WTC11 (cell line): ENCODE measurements at places on chromosomes 2 and 18. TPM values are rescaled to one million over a fixed set of nuclear protein-coding genes. Genes with fewer than 3 reads are reported as not detected.

Gene MYO5B
- 7.0 to 8.7 TPM (median 7.4 TPM) in 3 replicates for total RNA-seq

Gene CFC1
- total RNA-seq, result not detected in 3 replicates

Gene VWC2L
- not detected in 3 replicates for total RNA-seq

Gene CNDP1
- 0.11 to 0.28 TPM (median 0.25 TPM) in 3 replicates for total RNA-seq

Gene SH3BP4
- 31.1 to 44.4 TPM (median 32.6 TPM) in 3 replicates for total RNA-seq

- H3K4me3 ChIP-seq, result no peak overlapping the region
- H3K27me3 ChIP-seq, result peaks cover 5% of the 10 kb centered on the region
- peaks cover 15% of the 10 kb centered on the region for H3K36me3 ChIP-seq
- peaks cover 25% of the 10 kb centered on the region for H3K4me1 ChIP-seq
- DNase-seq, result no peak
These were observed 104.7 kb downstream of the HNRNPLL start for GRCh38 chr2:38498045-38498481.

DNA sequence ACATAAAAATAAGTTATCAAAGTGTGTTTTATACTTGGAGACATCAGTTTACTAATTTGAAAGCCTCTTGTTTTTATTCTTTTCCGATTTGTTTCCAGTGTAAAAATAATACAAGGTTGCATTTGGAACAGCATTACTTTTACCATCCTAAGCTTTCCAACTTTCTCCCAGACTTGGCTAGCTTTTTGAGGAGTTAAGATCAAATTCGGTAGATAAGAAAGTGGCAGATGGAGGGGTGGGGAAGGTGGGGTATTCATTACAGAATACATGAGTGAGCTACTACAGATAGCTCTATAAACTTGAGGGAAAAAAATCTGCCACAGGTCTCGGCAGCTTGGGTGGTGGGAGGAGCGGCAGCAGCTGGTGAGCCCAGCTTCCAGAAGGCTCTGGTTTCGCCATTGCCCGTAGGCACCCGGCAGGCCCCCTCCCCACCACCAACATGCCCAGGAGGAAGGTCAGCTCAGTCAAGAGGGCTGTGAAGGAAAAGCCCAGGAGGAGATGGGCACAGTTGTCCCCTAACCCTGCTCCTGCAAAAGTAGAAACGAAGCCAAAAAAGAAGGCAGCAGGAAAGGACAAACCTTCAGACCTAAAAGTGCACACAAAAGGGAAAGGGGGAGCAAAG, 18.6 kb upstream of the RMC1 start:
- H3K4me1 ChIP-seq, result peaks cover 18% of the 10 kb centered on the region
- H3K36me3 ChIP-seq, result peaks cover 16% of the 10 kb centered on the region
- no peak for DNase-seq
- no peak overlapping the region for H3K27ac ChIP-seq
- H3K4me3 ChIP-seq, result no peak overlapping the region

DNA sequence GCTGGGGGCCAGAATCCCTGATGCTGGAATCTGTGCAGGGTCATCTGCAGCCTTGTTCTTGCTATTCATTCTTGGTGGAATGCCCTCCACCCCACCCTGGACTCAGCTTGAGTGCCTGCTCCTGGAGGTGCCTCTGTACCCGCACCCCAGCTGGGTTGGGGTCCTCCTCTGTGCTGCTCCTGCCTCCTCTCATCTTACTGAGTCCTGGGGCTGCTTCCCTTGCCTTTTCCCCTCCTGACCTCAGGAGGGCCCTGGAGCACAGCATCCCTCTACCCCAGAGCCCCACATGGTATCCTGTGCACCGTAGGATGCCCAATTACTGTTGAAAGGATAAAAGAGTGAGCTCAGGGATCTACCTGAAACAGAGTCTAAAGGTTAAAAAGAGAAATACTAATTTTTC, 81.6 kb downstream of the CIB4 start:
- H3K4me1 ChIP-seq, result peaks cover 6% of the 10 kb centered on the region; the same call in 1 of the 2 replicates
- no peaks in the 10 kb centered on the region for H3K36me3 ChIP-seq
- peaks cover 43% of the 10 kb centered on the region for H3K27me3 ChIP-seq

DNA sequence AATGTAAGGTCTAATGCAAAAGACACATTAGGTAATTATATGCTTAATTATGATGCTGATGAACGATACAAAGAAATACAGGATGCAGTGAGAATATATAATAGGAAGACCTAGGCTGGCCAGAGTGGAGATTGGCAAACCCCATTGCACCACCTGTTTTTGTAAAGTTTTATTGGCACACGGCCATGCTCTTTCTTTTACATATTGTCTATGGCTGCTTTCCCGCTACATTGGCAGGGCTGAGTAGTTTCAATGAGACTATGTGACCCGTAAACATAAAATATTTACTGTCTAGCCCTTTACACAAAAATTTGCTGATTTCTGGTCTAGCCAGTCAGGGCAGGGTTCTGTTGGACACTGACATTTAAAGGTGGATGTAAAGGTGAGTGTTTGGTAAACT, 5.4 kb downstream of the SEC11C start:
- no peak overlapping the region; the same call in 1 of the 2 replicates for H3K27ac ChIP-seq
- peaks cover 21% of the 10 kb centered on the region for H3K4me1 ChIP-seq
- no peak for DNase-seq
- no peaks in the 10 kb centered on the region; the same call in 1 of the 2 replicates for H3K27me3 ChIP-seq

GRCh38 chr2:43318791-43319190, 92.4 kb upstream of the ZFP36L2 start:
- no peak for DNase-seq
- H3K27ac ChIP-seq, result no peak overlapping the region
- no peaks in the 10 kb centered on the region for H3K36me3 ChIP-seq
- no peak overlapping the region for H3K4me3 ChIP-seq
- no peaks in the 10 kb centered on the region for H3K27me3 ChIP-seq
- H3K4me1 ChIP-seq, result no peaks in the 10 kb centered on the region

- no peak overlapping the region for H3K4me3 ChIP-seq
- peaks cover 2% of the 10 kb centered on the region; the same call in 1 of the 2 replicates for H3K4me1 ChIP-seq
- no peaks in the 10 kb centered on the region for H3K27me3 ChIP-seq
- 0 out of 2 replicates have a peak overlapping the region, but pooled peaks have one; percentile 2 for H3K27ac ChIP-seq
- H3K36me3 ChIP-seq, result peaks cover 5% of the 10 kb centered on the region; the same call in 1 of the 2 replicates
- DNase-seq, result peak; percentile 52
These were observed 76.0 kb downstream of the CD8B2 start for GRCh38 chr2:106563195-106563594.

DNA sequence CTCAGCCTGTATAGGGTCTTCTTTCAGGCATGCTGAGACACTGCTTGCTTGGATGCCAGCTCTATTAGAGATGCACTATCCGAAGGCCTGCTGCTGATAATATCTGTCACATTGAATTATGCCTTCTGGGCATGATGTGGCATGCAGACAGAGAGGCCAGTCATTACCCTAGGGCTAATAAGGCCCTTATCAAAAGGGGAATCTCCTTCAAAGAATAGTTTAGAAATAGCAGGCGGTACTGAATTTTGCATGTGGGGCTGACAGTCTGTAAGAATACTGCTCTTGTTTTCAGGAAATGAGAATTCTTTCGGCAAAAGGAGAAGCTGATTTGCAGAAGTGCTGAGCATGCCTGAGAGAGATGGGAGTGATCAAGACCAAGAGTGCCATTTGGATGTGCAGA, 13.1 kb upstream of the LHCGR start:
- H3K27me3 ChIP-seq, result peaks cover 8% of the 10 kb centered on the region; the same call in 1 of the 2 replicates
- no peak for DNase-seq
- peaks cover 6% of the 10 kb centered on the region; the same call in 1 of the 2 replicates for H3K36me3 ChIP-seq

DNA sequence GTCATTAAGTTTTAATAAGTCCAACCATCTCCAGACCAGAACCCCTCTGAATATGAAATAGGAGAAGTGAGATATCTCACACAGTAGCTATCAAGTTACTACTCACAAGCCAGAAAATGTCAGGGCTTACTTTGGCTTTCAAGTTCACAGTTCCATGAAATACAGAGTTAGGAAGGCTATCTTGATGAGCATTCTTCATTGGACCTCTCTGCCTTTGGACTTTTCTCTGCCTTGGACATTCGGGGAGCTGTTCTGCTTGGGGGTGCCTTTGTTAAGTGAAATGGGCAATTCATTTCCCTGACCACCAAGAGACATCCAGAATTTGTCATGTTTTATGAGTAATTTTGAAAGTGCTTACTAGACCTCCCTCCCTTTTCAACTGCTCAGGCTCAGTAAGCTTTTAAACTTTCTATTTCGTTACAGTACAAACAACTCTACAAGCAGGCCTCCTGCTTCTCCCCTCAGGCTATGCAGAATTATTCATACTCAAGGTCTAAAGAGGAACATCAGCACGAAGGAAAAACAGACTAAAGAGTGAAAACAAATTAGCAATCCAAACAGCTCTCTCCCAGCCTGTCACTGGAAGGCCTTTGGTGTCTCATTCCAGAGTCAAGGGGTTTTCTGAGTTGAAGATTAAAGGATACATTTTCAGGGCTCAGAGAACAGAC, 95.3 kb downstream of the MREG start:
- H3K27me3 ChIP-seq, result no peaks in the 10 kb centered on the region; the same call in 1 of the 2 replicates
- DNase-seq, result no peak
- peaks cover 7% of the 10 kb centered on the region for H3K36me3 ChIP-seq
- peak overlapping the region; percentile 98 for H3K27ac ChIP-seq

GRCh38 chr2:160564591-160564990, 71.0 kb upstream of the RBMS1 start:
- DNase-seq, result no peak
- H3K36me3 ChIP-seq, result no peaks in the 10 kb centered on the region
- peaks cover 20% of the 10 kb centered on the region for H3K4me1 ChIP-seq
- no peak overlapping the region for H3K4me3 ChIP-seq
- no peak overlapping the region for H3K27ac ChIP-seq
